ENCODE measurements at places on chromosomes 11 and 22. TPM values are rescaled to one million over a fixed set of nuclear protein-coding genes. Genes with fewer than 3 reads are reported as not detected.

Gene SLC5A4
- total RNA-seq, result 1.2 TPM

Gene APOL5
- not detected for total RNA-seq

Gene RFPL3
- 0.24 TPM for total RNA-seq

Gene H19
- total RNA-seq, result 12,320 TPM

- DNase-seq, result no peak
These were observed 3.5 kb upstream of the LARGE1 start for GRCh38 chr22:33923660-33924246.

GRCh38 chr11:125301346-125301745 is 136.8 kb downstream of the PKNOX2 start:
- no peak for DNase-seq

DNA sequence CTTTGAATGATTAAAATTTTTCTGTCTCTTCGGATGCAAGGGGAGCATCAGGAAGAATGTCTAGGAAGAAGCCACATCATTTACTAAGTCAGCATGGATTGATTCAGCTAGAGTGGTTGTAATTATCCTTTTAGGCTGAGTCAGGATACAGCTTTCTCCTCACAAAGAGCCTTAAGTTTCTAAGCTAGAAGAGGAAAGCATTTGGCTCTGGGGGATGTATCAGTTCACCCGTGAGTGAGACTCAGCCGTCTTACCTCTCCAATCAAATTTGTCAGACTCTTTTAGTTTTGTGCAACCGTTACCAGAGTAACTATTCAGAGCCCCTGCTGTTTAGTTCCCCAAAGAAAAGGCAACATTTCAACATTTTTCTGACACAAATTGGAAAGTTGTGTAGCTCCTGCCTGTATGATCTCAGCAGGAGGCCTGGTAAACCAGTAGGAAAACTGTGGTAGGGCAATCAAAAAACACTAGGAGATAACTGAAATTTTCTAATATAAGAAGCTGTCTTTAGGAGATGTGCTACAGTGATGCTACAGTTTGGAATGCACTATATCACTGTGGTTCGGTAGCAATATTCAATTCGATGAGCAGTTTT is 432.4 kb upstream of the LUZP2 start:
- no peak for DNase-seq

DNA sequence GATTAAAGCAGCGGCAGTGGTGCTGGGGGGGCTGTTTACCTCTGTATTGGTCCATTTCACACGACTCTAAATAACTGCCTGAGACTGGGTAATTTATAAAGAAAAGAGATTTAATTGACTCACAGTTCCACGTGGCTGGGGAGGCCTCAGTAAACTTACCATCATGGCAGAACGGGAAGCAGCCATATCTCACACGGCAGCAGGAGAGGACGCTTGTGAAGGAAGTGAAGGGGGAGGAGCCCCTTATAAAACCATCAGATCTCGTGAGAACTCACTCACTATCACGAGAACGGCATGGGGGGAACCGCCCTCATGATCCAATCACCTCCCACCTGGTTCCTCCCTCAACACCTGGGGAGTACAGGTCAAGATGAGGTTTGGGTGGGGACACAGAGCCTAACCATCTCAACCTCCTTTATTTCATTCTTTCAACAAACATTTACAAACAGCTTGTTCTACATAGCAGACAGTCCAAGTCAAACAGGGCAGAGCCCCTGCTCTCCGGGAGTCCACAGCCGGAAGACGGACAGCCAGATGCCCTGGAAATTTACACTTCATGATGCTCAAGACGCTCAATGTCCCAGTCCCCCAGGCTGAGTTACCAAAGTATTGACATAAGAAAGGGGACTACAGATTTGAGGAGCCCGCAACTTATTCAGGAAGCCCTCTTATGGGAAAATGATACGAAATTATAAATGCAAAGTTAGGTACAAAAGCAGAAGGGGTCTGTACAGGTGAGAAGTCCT is 26.3 kb upstream of the HMGXB4 start:
- DNase-seq, result no peak

- DNase-seq, result no peak
These were observed 161.9 kb upstream of the TRPC6 start for GRCh38 chr11:101745756-101746155.

DNA sequence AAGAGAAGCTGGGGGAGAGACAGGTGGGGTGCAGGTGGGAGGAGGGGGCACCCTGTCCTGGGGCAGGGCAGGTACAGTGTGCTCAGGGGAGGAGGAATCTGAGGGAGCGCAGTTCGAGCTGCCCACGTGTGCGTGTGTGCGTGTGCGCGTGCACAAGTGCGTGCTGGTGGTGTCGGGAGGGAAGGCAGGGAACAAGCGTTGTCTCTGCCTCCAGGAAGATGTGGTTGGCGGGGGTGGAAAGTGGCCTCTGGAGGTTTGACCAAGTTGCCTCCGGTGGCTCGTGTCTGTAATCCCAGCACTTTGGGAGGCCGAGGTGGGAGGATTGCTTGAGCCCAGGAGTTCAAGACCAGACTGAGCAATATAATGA is 49.9 kb upstream of the THY1 start:
- DNase-seq, result no peak

DNA sequence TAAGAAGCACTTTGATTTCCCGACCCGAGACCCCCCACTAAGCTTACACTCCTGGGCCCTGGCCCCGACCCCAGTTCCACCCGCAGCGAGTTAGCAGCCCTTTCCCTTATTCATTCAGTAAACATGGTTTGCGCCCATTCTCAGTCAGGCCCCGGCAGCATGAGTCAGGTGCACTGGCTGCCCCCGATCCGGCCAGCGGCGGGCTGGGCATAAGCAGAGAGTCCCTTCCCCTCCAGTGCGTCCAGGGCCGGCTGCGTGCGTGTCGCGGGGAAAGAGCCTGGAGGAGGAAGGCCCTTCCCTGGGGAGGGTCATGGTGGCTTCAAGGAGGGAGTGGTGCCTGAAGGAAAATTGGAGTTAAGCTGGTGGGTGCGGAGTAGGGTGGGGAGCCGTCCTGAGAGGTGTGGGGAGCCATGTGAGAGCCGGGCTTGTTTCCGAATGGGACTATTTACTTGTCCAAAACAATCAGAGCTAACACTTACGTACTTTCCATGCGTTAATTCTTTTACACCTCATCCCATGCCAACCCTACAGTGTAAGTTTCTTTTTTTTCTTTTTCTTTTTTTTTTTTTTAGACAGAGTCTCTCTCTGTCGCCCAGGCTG is 657 bp downstream of the IGHMBP2 start:
- no peak for DNase-seq

- DNase-seq, result no peak
These were observed 42.2 kb upstream of the BLID start for GRCh38 chr11:122158171-122158570.

DNA sequence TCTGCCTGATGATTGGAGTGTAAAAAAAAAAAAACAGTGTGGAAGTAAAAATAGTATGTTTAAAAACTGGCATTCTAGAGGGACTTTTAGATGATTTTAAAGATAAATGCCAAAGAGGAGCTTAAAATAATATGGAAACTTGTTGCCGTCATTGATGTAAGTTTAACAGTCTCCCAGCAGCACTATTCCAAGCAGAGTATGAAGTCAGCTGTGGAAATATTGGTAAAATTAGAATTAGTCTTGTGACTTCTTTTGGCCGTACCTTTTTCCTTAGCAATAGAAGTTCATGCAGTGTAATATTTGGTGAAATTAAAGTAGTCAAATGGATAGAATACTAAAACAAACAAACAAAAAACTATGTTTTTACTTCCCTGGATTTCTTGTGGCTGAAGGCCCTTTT is 134.9 kb downstream of the METTL15 start:
- DNase-seq, result no peak

DNA sequence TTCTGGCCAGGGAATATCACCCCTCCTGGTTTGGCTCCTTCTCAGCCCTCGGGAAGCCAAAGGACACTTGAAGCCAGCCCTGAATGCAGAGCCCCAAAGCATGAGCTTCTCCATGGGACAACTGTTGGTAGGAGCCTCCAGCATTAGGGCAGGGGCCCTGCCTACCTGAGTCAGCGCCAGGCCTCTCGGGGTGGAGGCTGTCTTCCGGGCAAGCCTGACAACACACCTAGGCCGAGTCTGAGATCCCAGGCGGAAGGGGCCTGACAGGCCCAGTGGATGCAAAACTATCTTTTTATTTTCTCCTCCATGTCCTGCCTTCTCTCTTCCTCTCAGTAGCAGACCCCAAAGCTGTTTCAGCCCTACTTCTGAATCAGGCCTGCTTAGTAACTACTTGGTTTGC is 27.6 kb downstream of the RCOR2 start:
- DNase-seq, result no peak

DNA sequence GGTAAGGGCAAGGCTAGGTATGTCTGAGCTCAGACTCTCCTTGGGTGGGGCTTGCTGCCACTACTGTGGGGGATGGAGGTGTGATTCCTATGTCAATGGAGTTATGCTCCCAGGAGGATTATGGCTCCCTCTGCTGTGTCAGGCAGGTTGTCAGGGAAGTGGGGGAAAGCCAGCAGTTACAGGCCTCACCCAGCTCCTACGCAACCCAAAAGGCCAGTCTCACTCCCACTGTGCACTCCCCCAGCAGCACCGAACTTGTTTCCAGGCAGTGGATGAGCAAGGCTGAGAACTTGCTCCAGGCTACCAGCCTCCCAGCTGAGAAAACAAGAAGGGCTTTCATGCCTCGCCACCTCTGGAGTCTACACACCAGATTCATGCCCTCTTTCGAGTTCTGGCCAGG is 18.2 kb downstream of the C11orf91 start:
- DNase-seq, result no peak

DNA sequence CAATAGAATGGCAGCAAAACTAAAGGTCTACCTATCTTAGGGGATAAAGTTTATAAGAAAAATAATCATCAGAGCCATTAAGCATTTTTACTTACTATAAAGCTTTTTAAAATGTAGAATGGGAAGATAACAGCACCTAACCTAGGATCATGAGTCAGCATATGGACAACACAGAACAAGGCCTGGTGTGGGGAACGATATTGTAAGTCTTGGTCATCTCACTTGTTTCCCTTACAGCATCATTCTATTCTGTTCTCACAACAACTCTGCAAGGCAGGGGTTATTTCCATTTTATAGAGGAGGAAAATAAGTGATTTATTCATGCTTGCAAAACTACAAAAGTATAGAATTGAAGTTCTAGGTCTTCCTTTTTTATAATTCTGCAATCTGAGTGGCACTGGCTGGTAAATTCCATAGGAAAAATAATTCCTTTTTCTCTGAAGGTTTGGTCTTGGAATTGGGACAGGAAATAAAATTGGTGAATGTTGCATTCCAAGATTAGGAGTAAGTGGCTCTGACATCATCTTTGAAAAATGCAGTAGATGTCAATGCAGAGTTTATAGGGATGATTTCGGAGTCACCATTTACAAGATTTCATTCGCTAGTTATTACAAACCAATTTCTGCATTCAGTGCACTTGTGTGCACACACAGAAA is 423.0 kb downstream of the DYNC2H1 start:
- DNase-seq, result no peak

- no peak for DNase-seq
These were observed 215.2 kb upstream of the CHORDC1 start for GRCh38 chr11:90438069-90438468.

GRCh38 chr11:17186932-17187692 is 20.7 kb downstream of the PIK3C2A start:
- no peak for DNase-seq

DNA sequence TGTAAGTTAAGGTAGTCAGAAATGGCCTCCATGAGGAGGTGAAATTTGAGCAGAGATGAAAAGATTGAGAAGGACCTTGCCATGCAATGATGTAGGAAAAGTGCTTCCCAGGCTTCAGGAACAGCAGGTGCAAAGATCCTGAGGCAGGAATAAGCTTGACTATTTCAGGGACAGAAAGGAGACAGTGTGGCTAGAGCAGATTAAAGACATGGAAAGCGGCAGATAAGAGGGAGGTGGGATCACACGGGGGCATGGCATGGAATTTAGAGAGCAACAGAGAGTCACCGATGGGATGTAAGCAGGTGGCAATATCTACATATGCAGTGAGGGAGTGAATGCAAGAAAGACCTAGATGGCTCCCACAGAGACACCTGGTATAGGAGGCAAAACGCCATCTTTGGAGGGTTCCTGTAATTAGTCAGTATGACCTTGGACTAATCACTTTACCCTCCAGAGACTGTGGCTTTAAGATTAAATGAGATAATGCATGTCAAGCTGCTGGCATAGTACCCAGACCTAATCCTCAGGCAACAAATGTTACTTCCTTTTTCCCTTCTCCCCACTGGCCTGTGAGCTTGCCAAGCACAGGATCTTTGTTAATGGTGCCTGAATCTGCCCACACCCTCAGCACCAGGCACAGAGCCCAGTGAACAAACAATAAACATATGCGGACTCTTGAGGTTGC is 24.6 kb upstream of the ACER3 start:
- DNase-seq, result no peak

DNA sequence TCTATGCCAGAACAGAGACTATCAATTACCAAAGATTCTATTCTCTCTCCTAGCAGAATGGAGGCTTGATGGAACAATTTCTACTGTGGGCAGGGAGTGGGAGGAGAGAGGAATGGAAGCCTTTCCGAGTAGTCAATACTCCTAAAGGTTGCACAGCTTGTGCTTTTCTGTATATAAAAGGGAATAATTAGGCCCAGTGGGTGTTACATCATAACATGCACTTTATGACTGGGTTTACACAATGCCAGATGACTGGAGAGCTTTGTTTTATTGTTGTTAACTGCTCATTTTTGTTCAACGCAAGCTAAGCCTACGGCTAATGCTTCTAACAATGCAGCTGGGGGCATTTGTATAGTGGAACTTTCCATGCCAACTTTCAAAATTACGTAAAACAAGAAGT is 2237.9 kb upstream of the RAG2 start:
- no peak for DNase-seq

DNA sequence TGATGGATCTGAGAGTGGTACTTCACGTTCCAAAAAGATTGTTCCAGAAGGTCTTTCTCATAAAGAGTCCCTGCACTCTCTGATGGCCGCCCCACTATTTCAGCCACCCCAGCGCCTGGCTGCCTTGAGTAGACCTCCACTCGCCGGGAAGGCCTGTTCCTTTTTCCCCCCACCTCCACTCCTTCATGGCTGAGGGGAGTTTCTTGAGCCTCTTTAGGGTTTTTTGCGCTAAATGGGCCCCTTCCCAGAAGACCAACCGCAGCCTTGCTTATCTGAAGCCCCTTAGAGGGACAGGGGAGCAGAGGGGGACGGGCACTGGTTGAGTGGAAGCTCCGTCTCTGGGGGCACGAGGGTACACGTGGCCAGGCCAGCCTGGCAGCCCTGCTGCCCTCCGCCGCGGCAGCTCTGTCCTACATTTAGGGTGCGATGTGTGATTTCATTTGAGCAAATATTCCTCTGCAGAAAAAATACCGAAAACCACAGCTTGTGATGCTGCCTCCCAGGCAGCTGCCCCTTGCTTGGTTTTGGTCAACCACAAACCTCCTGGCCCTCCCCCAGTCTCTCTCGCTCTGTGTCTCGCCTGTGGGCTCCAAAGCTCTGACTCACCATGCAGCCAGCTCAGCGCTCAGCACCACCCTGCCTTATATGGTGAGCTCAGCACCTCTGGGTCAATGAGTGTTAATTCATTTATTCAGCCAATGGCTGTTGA is 88.7 kb downstream of the TP53I11 start:
- no peak for DNase-seq

GRCh38 chr22:21816787-21817496 is 50.5 kb downstream of the MAPK1 start:
- no peak for DNase-seq

All from type B pancreatic cell (in vitro differentiated cells).